Activated T-helper 1 cell treated with anti-CD3 and anti-CD28 coated beads, Interleukin-12 subunit alpha, Interleukin-12 subunit beta, Interleukin-2, Interleukin-4 antibody, amounts not matched to agents 30 ng/mL and 10 ng/mL and 1 ng/mL, durations not matched to agents 14 hours and 24 hours and 36 hours (primary cell): ENCODE measurements at places on chromosomes 6 and 20.

GRCh38 chr6:16404456-16404855 is 166.1 kb downstream of the GMPR start:
- H3K27me3 ChIP-seq, result no peaks in the 10 kb centered on the region
- peak overlapping the region; percentile 47 for H3K27ac ChIP-seq
- peaks cover 43% of the 10 kb centered on the region for H3K36me3 ChIP-seq
- H3K4me1 ChIP-seq, result peaks cover 58% of the 10 kb centered on the region

DNA sequence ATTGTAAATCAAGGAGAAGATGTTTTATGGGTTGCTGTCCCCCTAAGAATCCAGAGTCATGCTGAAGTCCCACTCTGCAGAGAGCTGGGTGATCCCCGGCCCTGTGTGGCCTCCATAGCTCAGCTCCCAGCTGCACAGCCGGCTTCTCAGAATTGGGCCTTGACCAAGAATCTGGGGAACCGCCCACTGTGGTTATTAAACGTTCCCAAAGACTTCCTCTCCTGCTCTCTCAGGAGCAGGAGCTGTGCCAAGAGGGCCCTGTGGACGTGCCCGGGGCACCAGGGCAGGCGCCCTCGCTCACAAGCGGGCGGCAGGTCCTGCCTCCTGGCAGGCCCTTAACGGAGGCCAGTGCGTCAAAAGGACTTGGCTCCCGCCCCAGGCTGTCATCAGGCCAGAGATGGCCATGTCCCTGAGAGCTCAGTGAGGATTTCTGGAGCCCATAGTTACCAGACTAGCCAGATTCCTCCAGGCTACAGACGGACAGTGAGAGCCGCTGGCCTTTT is 30.4 kb downstream of the ZC3H12D start:
- peaks cover 36% of the 10 kb centered on the region for H3K36me3 ChIP-seq
- no peaks in the 10 kb centered on the region for H3K27me3 ChIP-seq
- no peak overlapping the region for H3K27ac ChIP-seq
- DNase-seq, result no peak
- peaks cover 24% of the 10 kb centered on the region for H3K4me1 ChIP-seq
- no peak overlapping the region for H3K4me3 ChIP-seq

DNA sequence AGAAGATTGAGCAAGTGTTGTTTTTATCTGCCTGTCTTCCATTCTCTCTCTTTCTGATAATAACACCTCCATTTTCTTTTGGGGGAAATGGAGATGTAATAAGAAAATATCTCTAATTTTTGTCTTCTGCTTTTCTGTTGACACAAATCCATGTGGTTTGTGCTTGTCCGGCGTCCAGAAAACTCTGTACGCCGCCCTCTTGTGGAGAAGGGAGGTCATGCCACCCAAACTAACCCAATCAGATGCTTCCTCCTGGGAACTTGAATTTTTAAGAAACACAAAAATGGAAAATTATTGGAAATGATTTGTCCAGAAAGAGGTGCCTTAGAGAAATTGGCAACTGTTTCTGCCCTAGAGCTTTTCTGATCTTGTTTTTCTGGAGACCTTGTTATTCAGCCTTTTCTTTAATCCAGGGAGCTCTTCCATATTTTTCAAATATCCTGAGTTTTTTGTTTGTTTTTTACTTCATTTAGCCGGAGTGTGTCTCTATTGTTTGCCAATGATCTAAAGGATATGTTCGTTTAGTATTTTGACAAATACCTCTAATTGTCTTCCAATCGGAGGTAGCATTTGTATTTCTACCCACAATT is 17.8 kb upstream of the FNDC1 start:
- peaks cover 23% of the 10 kb centered on the region for H3K27me3 ChIP-seq
- H3K4me3 ChIP-seq, result no peak overlapping the region
- DNase-seq, result no peak

- no peaks in the 10 kb centered on the region for H3K36me3 ChIP-seq
- no peaks in the 10 kb centered on the region for H3K4me1 ChIP-seq
- no peak overlapping the region for H3K27ac ChIP-seq
- DNase-seq, result no peak
- no peak overlapping the region for H3K4me3 ChIP-seq
Observed at GRCh38 chr6:98044791-98045470, 761.9 kb upstream of the MMS22L start.

- no peak overlapping the region for H3K27ac ChIP-seq
- no peak overlapping the region for H3K4me3 ChIP-seq
- no peak for DNase-seq
Observed at GRCh38 chr6:42507901-42508300, 55.9 kb upstream of the UBR2 start.

DNA sequence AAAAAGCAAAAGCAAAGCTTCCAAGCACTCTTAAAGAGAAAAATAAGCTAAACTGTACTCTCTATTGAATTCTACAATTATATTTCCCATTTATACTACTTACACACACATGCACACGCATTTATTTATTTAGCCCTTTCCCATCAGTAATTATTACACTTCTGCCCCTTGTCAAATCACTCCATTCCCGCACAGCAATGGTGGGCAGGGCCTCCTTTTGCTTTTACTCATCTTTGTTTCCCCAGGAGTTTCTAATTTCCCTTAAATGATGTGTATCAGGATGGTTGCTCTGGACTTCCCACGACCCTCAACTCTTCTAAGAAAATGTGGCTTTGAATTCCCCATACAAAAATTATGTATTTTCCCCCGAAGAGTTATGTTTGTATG is 19.9 kb downstream of the PXT1 start:
- peak overlapping the region; percentile 84 for H3K27ac ChIP-seq
- no peaks in the 10 kb centered on the region for H3K36me3 ChIP-seq
- no peak for DNase-seq
- H3K4me1 ChIP-seq, result peaks cover 21% of the 10 kb centered on the region

GRCh38 chr6:18485660-18486435 is 98.7 kb downstream of the RNF144B start:
- no peak overlapping the region for H3K27ac ChIP-seq
- H3K36me3 ChIP-seq, result no peaks in the 10 kb centered on the region
- no peak for DNase-seq
- no peak overlapping the region for H3K4me3 ChIP-seq
- peaks cover 12% of the 10 kb centered on the region for H3K4me1 ChIP-seq

DNA sequence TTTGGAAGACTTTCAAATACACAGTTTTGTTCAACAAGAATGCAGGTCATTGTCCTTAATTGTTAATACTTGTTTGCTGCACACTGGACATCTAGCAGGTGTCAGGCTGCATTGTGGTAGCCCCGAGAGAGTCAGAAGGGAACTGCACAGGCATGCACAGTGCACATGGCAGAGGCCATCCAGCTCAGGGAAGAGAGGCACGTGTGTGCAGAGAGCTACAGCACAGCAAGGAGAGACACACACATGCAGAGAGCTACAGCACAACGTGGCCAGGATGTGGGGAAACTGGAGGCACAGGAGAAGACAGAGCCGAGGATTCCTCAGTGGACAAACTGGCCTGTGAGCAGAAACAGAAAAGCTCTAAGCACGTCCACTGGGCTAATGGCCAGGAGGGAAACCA is 272.0 kb downstream of the SMOC2 start:
- no peak overlapping the region for H3K4me3 ChIP-seq
- no peak for DNase-seq
- no peak overlapping the region for H3K27ac ChIP-seq
- H3K27me3 ChIP-seq, result no peaks in the 10 kb centered on the region
- no peaks in the 10 kb centered on the region for H3K4me1 ChIP-seq

- H3K36me3 ChIP-seq, result no peaks in the 10 kb centered on the region
- no peaks in the 10 kb centered on the region for H3K4me1 ChIP-seq
- DNase-seq, result no peak
- no peak overlapping the region for H3K4me3 ChIP-seq
Observed at GRCh38 chr6:140879946-140880345, 1252.8 kb upstream of the GJE1 start.

- no peak for DNase-seq
- no peak overlapping the region for H3K4me3 ChIP-seq
- no peaks in the 10 kb centered on the region for H3K4me1 ChIP-seq
- H3K27me3 ChIP-seq, result peaks cover 4% of the 10 kb centered on the region
- H3K36me3 ChIP-seq, result no peaks in the 10 kb centered on the region
- H3K27ac ChIP-seq, result no peak overlapping the region
Observed at GRCh38 chr6:116323863-116324262, 44.1 kb upstream of the TSPYL1 start.
